ENCODE measurements at places on chromosomes 12 and 14. TPM values are rescaled to one million over a fixed set of nuclear protein-coding genes. Genes with fewer than 3 reads are reported as not detected.

- DNase-seq, result no peak
These were observed 47.1 kb downstream of the GALNT9 start for GRCh38 chr12:132282031-132282949.

DNA sequence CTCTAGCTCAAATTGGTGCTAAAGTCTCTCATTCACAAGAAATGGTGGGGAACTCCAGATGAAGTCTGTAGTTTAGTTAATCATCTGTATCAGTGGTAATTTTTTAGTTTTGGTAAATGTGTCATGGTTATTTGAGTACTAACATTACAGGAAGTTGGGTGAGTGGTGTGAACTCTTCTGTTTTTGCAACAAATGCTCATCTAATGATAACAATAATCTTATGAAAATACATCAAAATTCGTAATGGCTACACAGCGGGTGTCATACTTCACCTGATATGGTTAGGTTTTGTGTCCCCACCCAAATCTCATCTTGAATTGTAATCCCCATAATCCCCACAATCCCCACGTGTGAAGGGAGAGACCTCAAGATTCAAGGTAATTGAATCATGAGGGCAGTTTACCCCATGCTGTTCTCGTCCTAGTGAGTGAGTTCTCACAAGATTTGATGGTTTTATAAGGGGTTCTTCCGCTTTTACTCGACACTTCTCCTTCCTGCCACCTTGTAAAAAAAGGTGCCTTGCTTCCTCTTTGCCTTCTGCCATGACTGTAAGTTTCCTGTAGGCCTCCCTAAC is 209.3 kb upstream of the FOXN3 start:
- DNase-seq, result no peak

GRCh38 chr12:12011880-12012260 is 58.9 kb upstream of the BCL2L14 start:
- DNase-seq, result no peak

- peak; percentile 19 for DNase-seq
These were observed 575 bp downstream of the L2HGDH start for GRCh38 chr14:50311337-50311971.

DNA sequence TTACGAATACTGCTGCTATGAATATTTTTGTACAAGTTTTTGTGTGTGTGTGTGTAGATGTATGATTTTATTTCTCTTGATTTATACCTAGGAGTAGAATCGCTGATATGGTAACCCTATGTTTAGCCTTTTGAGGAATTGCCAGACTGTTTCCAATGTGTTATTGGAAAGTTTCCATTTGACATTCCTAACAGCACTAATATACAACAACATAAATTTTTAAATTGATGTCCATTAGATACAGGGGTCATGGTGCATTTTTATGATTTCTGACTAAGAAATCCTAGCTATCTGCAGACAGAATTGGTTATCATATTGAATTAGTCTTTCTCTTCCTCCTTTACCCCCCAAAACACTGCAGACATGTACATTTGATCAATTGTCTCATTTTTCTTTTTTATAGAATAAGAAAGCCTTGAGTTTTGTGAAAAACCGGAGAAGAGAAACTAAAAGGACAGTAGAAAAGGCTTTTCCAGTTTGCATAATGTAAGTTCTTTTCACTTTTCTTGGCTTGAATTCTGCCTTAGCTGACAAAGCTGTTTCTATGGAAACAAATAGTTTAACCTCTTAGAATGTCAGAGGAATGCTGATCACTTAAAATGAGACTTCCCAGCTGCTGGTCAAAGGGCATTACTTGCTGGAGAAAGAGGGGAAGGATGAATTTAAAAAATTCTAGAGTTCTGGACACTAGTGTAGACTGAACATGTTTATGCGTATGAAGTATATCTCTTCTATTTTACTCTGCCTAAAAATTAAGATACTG is 28.2 kb downstream of the PALS1 start:
- DNase-seq, result peak; percentile 51

GRCh38 chr12:105748806-105749600 is 389.8 kb downstream of the NUAK1 start:
- peak; percentile 42 for DNase-seq

- DNase-seq, result no peak
These were observed 164.7 kb downstream of the ADGRD1 start for GRCh38 chr12:131118371-131118770.

DNA sequence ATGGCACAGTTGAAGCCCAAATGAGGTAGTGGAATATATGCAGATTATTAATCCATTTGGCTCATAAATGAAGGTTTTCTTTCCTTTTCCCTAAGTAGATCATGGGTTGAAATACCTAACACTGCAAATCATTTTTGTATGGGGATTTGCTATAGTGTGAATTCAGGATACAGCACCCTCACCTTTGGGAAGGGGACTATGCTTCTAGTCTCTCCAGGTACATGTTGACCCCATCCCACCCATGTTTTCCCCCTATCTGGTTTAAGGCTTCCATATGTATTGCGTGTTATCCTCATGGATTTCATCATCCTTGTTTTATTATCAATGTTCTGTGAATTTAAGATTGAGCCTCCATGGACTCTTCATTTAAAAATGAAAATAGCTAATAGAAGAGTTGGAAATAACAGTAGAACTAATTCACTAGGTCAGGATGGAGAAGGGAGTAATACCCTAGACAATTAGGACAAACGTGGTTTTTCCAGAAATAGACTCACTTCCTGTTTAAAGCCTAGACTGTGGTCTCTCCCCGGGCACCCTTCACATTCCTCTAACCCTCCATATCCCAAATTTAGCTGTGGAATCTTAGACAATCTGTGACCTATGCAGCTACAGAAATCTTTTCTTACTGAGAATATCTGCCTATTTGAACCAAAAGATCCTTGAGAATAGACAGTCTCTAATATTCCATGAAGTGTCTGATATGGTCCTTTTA is 56.5 kb downstream of the DAD1 start:
- no peak for DNase-seq

DNA sequence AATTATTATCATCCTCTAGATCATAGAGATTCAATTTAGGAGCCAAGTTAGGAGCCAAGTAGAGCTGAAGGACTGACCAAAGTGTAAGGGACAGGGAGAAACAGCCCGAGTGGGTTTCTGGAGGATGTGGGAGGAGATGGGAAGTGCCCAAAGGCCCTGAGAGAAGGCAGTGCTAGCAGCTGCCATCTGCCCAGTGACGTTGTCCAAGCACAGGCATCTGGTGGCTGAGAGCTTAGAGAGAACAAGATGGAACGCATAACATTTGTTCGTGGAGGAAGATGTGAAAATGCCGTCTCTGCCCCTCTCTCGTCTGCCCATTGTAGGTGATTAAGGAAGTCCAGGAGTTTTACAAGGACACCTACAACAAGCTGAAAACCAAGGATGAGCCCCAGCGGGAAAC is 34.7 kb downstream of the CD9 start:
- no peak for DNase-seq

- no peak for DNase-seq
These were observed 124.3 kb downstream of the TSPAN9 start for GRCh38 chr12:3201339-3202051.

GRCh38 chr12:26282339-26282940 is 87.1 kb downstream of the SSPN start:
- no peak for DNase-seq

GRCh38 chr12:51351913-51352532 is 5.5 kb upstream of the CELA1 start:
- no peak for DNase-seq

The VRTN gene
- polyA plus RNA-seq, result not detected

The NUAK1 gene
- polyA plus RNA-seq, result 11.4 TPM

The SLC5A8 gene
- polyA plus RNA-seq, result 0.04 TPM

The KERA gene
- 131 TPM for polyA plus RNA-seq

The FZD10 gene
- polyA plus RNA-seq, result 9.8 TPM

The SLC25A21 gene
- 1.6 TPM for polyA plus RNA-seq

The MGAT4C gene
- polyA plus RNA-seq, result 0.45 TPM

The SPTB gene
- polyA plus RNA-seq, result 70.0 TPM

The RHEBL1 gene
- polyA plus RNA-seq, result 0.93 TPM

The PTGER2 gene
- 1.9 TPM for polyA plus RNA-seq

Data from muscle of back (tissue), 13 donors.